Fibroblast of villous mesenchyme (primary cell): ENCODE measurements at places on chromosomes 4 and X. TPM values are rescaled to one million over a fixed set of nuclear protein-coding genes. Genes with fewer than 3 reads are reported as not detected.

RAB41 gene
- not detected in 2 replicates for total RNA-seq

- peak; percentile 68 for DNase-seq
Observed at GRCh38 chr4:72971572-72971971, 97.9 kb downstream of the COX18 start.

DNA sequence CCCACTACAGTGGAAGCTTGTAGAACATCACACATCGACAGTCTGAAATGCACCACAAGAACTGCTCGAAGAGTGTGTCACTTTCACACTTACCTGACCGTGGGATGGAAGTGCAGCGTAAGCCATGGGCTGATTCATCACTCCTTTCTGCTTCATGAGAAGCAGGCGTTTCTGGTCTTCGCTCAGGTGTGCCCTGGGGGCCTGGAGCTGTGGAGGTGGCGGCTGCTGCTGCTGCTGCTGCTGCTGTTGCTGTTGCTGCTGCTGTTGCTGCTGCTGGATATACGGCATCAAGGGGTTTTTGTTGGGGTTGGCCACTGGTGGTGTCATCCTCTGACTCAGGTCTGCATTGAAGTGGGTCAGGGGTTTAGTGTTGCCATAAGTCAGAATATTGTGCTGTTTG, 223.6 kb downstream of the MGST2 start:
- DNase-seq: no peak

CT45A10 gene
- not detected in 2 replicates for total RNA-seq

SYTL5 gene
- total RNA-seq: 10.4 and 21.9 TPM in 2 replicates

GRCh38 chrX:153970357-153971123, 1.1 kb downstream of the HCFC1 start:
- peak; percentile 77 for DNase-seq

P2RY10 gene
- not detected in 2 replicates for total RNA-seq

HSFX1 gene
- total RNA-seq: 0.43 and 0.64 TPM in 2 replicates

TRAM1L1 gene
- total RNA-seq: 2.6 and 3.0 TPM in 2 replicates

PPM1K gene
- 30.3 and 38.4 TPM in 2 replicates for total RNA-seq

DNA sequence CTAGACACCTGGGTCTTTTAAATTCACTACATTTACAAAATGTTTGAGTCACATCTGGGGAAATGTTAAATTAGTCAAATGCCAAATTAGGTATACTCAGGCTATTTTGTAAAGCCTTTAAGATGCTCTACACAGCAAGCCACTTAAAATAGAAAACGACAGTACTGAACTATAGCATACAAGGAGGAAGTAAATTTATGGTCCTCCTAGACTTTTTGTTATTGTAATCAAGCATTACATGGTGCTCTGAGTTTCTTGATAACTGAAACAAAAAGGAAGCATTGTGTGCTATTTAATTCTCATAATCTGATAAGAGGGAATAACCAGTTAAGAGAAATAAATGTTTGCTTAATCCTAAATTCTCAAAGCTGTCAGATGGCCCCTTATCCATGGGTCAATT, 46.2 kb downstream of the SLC9A7 start:
- DNase-seq: no peak

DNA sequence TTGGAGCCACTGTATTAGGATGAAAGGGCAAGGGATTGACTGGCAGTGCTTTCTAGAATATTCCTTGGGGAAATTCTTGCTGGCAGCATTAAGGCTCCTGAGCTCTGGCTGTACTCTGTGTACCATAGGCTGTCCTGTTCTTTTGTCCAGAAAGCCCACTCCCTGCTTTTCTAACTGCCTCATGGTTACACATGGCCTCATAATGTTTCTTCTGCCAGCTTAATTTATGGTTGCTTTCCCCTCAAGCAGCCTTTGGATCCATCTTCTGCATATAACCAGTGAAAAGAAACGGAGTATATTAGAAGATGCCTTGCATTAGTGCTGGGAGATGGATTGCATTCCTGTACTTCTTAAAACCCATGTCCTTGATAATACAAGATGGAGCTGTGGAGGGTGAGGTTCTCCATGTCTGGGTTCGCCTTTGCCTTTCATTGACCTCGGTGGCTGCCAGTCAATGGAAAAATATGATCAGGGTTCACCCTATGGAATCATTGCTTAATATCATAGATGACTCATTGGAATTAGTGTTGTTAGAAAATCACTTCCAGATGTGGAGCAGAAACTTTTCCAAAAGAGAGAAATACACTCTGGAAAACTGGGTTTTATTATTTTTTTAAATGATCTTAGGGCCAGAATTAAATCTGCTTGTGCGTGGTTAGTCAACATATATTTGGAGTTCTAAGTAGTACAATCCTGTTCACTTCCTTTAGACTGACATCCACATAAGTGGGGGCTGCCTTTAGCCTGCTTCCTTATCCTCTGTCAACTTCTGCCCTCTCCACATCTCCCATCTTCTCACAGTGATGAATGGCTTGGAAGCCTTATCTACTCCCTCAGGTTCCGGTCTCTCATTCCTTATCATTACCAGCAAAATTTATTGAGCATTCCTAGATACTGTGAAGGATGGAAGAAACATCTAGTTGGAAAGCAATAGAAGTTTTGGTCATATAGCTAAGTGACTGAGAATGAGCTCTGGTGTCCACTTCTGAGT, 24.9 kb downstream of the DOCK11 start:
- peak; percentile 78 for DNase-seq

- no peak for DNase-seq
Observed at GRCh38 chr4:88531549-88531948, 8.0 kb upstream of the PYURF start.

- no peak for DNase-seq
Observed at GRCh38 chrX:120235284-120235683, 15.3 kb upstream of the ZBTB33 start.
